ENCODE measurements at places on chromosomes 7 and 10.

- no peak for DNase-seq
Observed at GRCh38 chr10:24340883-24341282, 131.9 kb downstream of the KIAA1217 start.

DNA sequence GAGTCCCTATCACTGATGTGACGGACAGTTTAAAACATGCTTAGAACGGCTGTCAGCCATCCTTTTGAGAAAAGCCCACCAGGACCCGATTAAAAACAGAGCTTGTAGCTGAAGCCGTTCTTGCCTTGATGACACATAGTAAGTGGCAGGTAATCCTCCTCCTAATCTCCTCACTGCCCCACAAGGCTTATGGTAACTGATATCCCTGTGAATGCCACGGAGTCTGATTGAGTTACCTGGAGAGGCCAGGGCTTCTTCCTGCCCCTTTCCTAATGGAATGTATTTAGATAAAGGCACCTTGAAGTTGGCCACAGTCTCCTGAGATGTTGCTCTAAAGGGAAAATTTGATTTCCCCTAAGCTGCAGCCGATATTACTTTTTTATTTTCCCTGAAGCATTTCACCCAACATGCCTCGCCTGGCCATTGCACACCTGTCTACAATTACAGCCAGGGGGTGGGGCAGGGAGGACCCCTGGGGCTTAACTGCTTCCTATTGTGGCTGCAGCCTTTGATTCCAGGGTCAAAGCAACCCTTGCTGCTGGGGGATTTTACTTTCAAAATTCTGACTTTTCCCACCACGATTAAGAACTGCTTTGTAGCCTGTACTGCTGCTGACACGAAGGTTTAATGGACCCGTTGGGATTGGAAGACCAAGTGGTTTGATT is 169.0 kb upstream of the GPR26 start:
- no peak for DNase-seq

DNA sequence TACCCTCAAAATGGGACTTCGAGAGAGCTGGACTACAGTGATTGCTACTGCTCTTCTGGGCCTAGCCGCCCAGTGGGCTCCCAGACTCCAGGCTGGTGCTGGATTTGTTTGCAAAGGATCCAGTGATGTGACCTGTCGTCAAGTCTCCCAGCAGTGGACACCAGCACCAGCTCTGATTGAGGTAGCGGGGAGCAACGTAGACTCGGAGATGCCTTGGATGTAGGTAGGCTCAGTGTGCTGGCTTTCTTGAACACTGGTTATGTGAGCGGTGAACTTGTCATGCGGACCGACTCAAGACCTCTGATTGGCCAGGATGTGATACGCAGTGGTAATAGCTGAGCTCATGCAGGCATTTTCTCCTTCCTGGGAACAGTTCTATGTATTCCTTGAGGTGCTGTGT is 19.4 kb downstream of the AKR1C2 start:
- DNase-seq, result no peak

DNA sequence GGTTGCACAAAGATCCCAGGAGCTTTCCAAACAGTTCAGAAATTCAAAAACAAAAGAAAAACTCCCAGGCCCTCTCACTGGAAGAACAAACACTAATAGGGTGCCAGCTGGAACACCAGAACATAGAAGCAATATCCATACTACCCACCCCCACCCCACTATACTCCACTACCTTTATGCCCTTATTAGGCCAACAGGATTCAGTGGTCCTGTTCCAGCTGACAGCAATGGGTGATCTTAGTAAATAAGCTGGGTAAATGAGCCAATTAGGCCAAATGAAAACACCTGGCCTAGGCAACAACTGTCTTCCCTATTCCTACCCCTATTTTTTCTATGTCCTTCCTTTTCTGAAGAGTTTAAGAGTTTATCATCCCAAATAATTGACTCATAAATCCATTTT is 11.7 kb downstream of the NOC3L start:
- DNase-seq, result no peak

- no peak for DNase-seq
Observed at GRCh38 chr7:148815612-148816011, 68.5 kb downstream of the EZH2 start.

GRCh38 chr10:4626919-4627318 is 199.1 kb upstream of the AKR1E2 start:
- no peak for DNase-seq

Data from ACHN (cell line).